Activated CD4-positive, alpha-beta T cell treated with anti-CD3 and anti-CD28 coated beads for 36 hours (primary cell): ENCODE measurements at places on chromosomes 4 and X. TPM values are rescaled to one million over a fixed set of nuclear protein-coding genes. Genes with fewer than 3 reads are reported as not detected.

DNA sequence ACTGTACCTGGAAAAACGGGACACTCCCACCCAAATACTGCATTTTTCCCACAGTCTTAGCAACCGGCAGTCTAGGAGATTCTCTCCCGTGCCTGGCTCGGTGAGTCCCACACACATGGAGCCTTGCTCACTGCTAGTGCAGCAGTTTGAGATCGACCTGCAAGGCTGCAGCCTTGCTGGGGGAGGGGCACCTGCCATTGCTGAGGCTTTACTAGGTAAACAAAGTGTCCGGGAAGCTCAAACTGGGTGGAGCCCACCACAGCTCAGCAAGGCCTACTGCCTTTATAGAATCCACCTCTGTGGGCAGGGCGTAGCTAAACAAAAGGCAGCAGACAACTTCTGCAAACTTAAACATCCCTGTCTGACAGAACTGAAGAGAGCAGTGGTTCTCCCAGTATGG lies 205.2 kb downstream of the CHIC1 start:
- H3K4me3 ChIP-seq: no peak overlapping the region
- H3K4me1 ChIP-seq: no peaks in the 10 kb centered on the region
- no peak for DNase-seq
- no peaks in the 10 kb centered on the region for H3K27me3 ChIP-seq

- no peak overlapping the region for H3K4me3 ChIP-seq
- H3K27ac ChIP-seq: no peak overlapping the region
- H3K4me1 ChIP-seq: no peaks in the 10 kb centered on the region
- H3K36me3 ChIP-seq: no peaks in the 10 kb centered on the region
Observed at GRCh38 chr4:3716631-3717235, 49.5 kb upstream of the ADRA2C start.

- DNase-seq: no peak
- no peaks in the 10 kb centered on the region for H3K27me3 ChIP-seq
- no peak overlapping the region for H3K27ac ChIP-seq
- no peaks in the 10 kb centered on the region for H3K4me1 ChIP-seq
Observed at GRCh38 chr4:76470064-76470463, 35.0 kb downstream of the SHROOM3 start.

GRCh38 chr4:149353241-149353640 lies 462.4 kb downstream of the IQCM start:
- no peaks in the 10 kb centered on the region for H3K36me3 ChIP-seq
- H3K27me3 ChIP-seq: no peaks in the 10 kb centered on the region
- no peak for DNase-seq
- H3K4me1 ChIP-seq: no peaks in the 10 kb centered on the region

DNA sequence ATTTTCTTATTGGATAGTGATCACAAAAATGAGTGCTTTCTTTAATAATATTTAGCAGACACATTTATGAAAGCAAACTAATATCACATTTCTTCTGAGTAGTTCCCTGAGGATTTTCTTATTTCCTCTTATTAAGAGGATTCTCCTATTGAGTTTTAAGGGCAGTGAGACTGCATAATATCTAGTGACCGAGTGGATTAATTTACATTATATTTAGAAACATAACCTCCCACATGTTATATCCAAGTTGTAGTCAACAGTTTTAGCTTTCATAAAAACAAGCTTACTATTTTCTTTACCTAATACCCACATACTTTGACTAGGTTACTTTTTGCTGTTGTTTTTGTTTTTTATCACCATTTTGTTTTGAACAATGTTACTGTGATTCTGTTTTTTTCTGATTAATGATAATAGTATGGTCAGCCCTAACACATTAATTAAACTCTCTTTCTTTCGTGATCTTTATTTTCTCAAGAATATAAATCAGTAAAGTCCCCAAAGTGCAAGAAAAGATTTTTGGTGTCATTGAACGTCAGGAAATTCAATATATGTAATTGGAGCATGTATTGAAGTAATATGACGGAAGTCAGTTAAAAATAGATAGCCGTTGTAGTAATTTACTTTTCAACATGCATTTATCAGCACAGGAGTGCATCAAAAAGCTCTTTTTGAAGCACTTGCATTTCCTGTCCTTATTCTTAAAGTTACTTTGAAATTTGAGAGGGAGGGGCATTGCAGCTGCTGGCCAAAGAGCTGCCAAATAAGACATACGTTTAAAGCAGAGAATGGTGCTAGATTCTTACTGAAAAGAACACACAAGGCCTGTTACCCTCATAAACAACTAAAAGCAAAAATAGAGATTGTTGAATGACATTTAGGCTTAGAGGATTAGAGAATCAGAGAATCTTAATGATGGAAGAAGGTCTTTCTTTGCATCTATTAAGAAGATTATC lies 25.2 kb downstream of the DDIT4L start:
- H3K4me1 ChIP-seq: no peaks in the 10 kb centered on the region
- no peak overlapping the region for H3K4me3 ChIP-seq

DNA sequence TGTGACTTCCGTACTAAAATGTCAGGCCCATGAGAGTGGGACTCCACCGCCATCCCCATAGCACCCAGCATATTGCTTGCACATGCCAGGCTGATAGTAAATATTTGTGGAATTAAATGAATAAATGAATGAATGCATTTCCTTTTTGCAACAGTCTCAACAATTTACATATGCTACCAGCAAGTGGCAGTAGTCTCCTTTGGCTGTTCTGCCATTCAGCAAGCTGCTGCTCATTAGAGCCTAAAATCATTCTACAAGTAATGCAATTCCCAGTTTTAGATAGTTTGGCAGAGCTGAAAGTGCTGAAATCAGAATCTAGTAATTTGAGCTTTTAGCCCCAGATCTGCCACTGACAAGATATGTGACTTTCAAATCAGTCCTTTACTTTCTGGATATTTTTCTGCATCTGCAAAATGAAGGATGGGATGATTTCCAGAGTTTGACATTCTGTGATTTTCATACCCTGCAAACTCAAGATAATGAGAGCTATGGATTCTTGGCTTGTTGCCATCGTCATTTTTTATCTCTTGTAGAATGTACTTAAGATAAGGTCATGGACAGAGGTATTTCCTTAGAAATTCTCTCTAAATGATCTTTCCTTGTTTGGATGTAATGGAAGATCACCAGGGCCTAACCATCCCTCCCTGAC lies 35.7 kb upstream of the INTS6L start:
- H3K27ac ChIP-seq: no peak overlapping the region
- no peaks in the 10 kb centered on the region for H3K36me3 ChIP-seq
- DNase-seq: peak; percentile 27
- peaks cover 3% of the 10 kb centered on the region for H3K4me1 ChIP-seq

DNA sequence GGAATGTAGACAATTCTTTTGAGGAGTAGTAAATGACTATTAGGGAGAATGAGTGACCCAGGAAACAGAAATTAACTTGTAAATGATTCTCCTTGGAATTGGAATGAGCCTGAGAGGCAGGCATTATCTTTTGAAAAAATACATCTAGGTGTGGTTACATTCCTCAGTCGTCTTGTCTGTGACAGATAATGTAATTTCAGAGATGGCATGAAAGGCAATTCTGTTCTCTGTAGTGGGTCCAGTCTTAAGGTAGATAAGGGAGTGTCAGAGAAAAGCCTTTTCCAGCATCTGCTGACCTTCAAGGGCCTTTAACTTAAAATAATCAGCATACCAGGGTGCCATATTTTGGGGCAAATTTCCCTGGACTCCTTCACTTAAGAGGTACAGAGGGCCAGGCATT lies 35.1 kb downstream of the HERC6 start:
- H3K4me3 ChIP-seq: no peak overlapping the region
- no peaks in the 10 kb centered on the region for H3K27me3 ChIP-seq
- DNase-seq: no peak
- H3K27ac ChIP-seq: no peak overlapping the region
- peaks cover 11% of the 10 kb centered on the region for H3K36me3 ChIP-seq
- peaks cover 6% of the 10 kb centered on the region for H3K4me1 ChIP-seq

DNA sequence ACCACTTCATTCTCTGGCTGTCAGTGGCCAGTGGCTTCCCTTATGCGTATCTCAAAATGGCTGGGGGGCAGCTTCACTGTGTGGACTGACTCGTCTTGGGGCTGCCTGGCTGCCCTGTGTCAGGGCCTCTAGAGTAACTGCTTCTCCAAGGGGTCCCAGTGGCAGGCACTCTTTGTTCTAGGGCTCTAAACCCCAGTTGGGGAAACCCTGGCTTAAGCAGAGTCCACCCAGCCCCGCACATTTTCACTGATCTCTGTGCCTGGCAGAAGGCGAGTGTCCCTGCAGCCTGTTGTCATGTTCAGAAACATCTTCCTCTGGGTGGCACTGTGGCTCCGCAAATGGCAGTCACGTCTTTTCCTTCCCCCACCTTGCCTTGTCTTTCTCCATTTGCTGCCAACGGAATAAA lies 59.7 kb downstream of the NBDY start:
- peak; percentile 78 for DNase-seq
- H3K36me3 ChIP-seq: peaks cover 11% of the 10 kb centered on the region
- no peak overlapping the region for H3K4me3 ChIP-seq

DNA sequence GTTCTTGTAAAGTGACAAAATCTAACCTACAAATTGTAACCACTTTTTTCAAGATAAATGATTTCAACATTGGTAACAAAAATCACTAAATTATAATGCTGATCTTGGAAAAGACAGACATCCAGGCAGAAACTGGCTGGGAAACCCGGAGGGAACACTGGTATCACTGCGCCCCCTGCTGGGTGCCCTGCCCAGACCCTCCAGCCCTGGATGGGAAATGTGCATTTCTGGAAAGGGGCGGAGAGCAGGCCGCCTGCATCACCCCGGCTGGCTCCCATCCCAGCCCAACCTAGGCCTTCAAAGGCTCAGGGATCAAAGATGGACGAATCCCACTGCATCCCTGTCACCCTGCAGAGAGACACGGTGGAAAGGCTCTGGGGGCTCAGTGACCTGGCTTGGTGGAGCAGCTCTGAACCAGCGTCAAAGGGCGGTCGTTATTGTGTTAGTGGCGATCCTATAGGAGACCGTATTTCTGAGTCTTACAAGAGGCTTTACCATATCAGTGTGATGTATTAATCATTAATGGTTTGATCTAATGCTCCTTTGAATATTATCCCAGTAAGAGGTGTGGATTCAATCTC lies 37.3 kb downstream of the ACOX3 start:
- no peaks in the 10 kb centered on the region for H3K27me3 ChIP-seq
- DNase-seq: peak; percentile 75
- H3K4me3 ChIP-seq: no peak overlapping the region
- peaks cover 11% of the 10 kb centered on the region for H3K36me3 ChIP-seq

- peaks cover 88% of the 10 kb centered on the region for H3K4me1 ChIP-seq
- H3K27me3 ChIP-seq: no peaks in the 10 kb centered on the region
- H3K27ac ChIP-seq: peak overlapping the region; percentile 95
- H3K36me3 ChIP-seq: peaks cover 67% of the 10 kb centered on the region
- H3K4me3 ChIP-seq: peak overlapping the region; percentile 74
Observed at GRCh38 chr4:108049406-108049805, 59.7 kb downstream of the HADH start.

DNA sequence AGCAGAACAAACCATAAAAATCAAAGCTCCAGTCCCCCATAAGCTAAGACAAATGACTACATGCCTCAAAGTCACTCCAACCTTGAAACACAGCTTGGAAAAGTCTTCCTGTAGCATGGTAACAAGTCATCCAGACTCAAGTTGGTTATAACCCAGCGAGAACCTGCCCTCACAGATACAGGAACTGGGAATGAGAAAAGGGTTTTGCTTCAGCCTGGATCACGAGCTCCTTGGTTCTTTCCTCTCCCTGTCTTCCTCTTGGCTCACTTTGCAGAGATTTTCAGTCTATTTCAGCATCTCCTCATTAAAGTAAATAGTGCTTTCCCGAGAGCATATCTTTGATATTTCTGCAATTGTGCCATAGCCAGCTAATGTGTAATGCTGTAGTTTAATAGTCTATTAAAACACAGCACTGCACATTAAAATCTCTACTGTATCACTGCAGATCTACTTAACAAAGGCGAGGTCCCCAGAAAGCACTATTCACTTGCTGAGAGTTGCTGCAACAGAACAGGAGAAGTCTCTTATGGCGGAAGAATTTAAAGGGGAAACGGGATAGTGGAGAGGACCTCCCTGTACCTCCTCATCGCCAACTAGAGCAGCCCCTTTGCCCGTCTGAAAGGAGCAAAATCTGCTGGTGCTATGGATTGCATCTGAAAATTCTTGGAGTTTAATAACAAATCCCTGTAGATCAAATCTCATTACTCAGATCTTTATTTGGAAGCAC lies 249.3 kb upstream of the GATB start:
- H3K4me3 ChIP-seq: no peak overlapping the region
- H3K27me3 ChIP-seq: no peaks in the 10 kb centered on the region
- no peaks in the 10 kb centered on the region for H3K36me3 ChIP-seq
- no peak for DNase-seq
- H3K27ac ChIP-seq: no peak overlapping the region

DNA sequence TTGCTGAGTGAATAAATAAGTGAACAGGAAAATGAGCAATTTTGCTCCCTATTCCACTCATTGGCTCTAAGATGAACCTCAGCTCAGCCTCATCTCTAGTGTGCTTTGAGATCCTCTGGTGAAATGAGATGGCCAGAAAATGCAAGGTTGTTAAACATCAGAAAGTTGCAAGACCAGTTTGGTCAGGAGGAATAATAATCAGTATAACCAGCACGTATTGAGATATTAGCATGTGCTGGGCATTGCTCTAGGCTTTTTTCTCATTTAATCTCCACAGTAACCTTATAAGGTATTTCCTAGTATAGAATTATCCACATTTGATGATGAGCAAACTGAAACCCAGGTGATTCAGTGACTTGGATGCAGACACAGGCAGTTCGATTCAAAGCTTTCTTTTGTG lies 110.5 kb upstream of the PAK3 start:
- H3K36me3 ChIP-seq: no peaks in the 10 kb centered on the region
- no peak overlapping the region for H3K27ac ChIP-seq
- H3K27me3 ChIP-seq: peaks cover 5% of the 10 kb centered on the region
- no peaks in the 10 kb centered on the region for H3K4me1 ChIP-seq
- no peak for DNase-seq

Gene SSX3
- not detected for total RNA-seq

Gene FAM184B
- not detected for total RNA-seq

Gene HSD17B11
- 12.0 TPM for total RNA-seq

Gene S100P
- 2.1 TPM for total RNA-seq

Gene MAGEB6B
- not detected for total RNA-seq
